ENCODE measurements at places on chromosomes 1 and 21.

DNA sequence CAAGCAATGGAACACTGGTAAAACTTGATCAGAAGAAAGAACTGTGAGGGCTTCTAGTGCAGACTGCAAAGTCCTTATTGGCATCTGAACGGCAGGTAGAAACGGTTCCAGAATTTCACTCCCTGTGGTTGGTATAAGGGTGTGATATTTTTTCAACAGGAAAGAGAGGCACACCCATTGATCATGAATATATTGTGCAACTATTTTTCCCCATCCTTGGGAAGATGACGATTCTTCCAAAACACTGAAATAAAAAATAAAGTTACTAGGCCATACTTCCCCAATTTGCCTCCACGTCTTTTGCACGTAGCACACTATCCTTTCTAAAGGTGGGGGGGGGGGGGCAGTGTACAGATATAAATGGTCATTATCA, 49.6 kb downstream of the TARBP1 start:
- DNase-seq: no peak

GRCh38 chr1:230356190-230356589, 69.9 kb downstream of the PGBD5 start:
- DNase-seq: no peak

DNA sequence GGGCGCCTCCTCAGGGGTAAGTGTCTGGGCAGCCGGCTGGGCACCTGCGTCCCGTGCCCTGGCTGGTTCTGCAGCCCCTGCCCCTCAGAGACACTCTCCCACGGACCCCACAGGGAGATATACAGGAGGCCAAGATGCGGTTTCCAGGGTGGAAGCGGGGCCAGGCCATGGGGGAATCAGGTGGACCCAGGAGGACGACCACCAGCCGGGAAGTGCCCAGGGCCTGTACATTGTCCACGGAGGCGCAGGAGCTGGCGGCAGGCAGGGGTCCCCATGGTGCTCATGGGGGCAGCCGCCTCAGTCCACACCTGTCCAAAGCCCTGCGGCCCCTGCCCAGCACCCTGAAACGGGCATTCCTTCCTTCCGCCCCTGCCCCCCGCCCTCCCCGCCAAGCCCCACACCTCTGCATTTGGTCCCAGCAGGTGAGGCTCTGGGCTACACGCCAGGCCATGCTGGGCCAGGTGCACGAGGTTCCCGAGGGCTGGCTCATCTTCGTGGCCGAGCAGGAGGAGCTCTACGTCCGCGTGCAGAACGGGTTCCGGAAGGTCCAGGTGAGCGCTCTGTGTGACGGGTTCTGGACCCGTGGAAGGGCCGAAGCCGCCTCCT, 36.7 kb downstream of the SLC19A1 start:
- DNase-seq: no peak

- DNase-seq: no peak
Observed at GRCh38 chr1:218401998-218402785, 57.1 kb downstream of the TGFB2 start.

GRCh38 chr1:81949421-81949820, 148.7 kb downstream of the ADGRL2 start:
- DNase-seq: no peak

GRCh38 chr1:107499139-107499744, 358.4 kb downstream of the NTNG1 start:
- DNase-seq: no peak

DNA sequence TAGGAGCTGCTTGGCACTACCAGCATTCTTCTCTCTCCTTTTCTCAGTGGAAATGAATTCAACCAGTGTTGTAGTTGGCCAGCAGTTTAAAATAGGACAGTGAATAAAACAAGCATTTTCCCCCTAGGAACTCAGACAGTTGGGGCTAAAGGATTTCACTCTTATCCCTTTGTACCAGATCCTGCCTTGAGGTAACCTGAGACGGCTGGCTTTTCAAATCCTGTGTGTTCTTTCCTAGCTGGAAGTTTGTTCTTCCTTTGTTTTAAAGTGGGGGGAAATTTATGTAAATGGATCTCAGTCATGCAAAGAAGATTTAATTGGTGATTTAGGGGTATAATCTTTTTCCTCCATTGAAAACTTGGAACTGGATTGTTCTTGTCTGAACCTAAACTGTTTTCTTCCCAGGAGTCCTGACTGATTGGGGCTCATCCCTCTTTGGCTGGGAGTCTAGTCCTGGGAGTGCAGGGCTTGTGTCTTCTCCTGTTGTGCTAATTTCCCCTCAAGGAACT, 23.3 kb downstream of the ZP4 start:
- no peak for DNase-seq

GRCh38 chr21:25732091-25732760, 2.5 kb downstream of the ATP5PF start:
- no peak for DNase-seq
